ENCODE measurements at places on chromosomes 7 and 10.
A peak's percentile ranks its signal among the peaks of the same experiment; 100 is the strongest.

- DNase-seq: no peak
Measured at GRCh38 chr10:114103284-114103683, 59.6 kb downstream of the ADRB1 start.

DNA sequence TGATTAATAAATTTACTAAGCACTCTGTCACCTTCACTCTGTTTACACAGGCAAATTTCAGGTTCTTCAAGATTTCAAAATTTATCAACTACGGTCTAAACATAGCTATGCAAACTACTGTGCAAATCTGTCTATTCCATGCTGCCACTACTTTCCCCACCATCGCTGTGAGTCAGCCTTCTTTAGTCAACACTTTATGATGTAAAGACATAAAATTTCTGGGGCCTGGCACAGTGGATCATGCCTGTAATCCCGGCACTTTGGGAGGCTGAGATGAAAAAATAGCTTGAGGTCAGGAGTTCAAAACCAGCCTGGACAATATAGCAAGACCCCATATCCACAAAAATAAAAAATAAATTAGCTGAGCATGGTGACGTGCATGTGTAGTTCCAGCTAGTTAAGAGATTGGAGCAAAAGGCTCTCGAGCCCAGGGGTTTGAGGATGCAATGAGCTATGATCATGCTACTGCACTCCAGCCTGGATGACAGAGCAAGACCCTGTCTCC, 42.6 kb downstream of the CNOT4 start:
- DNase-seq: no peak

- no peak for DNase-seq
Measured at GRCh38 chr7:155935005-155935557, 122.8 kb upstream of the SHH start.

DNA sequence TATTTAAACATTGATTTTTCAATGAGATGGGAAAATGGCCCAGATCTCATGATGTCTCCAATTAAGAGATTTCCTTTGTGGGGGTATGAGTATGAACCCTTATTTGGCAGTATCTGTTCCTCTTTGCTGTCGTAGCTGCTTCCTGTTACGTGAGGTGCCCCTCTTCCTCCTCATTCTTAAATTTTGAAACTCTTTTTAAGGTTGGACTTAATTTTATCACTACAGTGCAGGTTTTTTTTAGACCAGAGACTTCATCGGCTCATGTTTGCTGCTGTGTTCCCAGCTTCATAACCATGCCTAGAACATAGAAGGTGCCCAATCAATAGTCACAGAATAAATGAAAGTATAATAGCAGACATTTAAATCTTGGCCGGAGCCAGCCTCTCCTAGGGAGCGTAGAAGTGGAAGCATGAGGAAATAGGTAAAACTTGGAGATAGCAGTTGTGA, 2.4 kb downstream of the MIOS start:
- DNase-seq: peak; percentile 49

- peak; percentile 31 for DNase-seq
Measured at GRCh38 chr7:100053215-100053614, 3.6 kb downstream of the ZSCAN21 start.

DNA sequence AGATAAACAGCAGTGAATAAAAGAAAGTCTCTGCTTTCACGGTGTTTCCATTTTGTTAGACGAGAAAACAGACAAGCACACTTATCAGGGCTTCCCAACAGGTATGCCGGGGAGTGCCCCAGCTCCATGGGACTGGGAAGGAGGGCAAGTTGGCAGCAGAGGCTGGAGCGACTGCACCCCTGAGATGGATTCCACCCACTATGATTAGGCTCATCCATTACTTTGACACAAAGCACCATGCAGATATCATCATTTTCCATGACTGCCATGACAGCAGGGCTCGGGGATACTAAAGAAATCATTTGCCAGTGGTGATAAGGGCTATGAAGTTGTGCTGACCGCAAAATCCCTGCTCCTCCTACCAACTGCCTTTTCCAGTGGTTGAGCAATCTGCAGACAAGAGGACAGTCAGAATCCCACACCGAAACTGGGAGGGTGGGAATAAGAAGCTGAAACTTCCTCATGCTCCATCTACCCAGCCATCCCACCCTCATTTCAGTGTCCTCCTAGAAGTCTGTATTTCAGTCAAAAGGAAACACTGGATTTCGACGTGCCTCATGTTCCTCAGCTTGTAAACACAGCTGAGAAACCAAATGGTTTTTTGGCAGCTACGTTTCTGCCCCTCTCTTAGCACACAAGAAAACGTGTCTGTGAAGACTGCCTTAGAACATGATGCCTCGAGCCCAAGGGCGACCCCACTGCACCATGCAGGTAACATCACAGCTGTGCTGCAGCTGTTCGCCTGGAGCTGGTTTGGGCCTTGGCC, 15.5 kb downstream of the CREB3L2 start:
- DNase-seq: peak; percentile 51

DNA sequence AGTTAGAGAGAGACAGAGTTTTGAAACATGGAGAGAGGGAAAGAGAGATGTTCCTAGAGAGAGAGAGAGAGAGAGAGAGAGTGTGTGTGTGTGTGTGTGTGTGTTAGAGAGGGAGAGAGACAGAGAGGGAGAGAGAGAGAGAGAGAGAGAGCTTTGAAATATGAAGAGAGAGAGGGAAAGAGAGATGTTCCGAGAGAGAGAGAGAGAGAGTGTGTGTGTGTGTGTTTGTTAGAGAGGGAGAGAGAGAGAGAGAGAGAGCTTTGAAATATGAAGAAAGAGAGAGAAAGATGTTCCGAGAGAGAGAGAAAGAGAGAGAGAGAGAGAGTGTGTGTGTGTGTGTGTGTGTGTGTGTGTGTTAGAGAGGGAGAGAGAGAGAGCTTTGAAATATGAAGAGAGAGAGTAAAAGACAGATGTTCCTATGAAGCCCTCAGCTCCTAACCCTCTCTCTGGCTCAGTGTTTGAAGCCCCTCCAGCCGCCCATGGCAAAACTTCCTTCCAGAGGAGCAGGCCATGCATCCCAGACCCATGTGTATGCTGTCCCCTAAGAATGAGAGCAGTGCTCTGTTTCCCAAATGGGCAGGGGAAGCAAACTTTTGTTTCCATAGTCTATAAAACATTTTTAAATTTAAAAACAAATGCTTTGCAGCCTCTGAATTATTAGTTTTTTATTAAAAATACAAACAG, 130.9 kb downstream of the KCNMA1 start:
- no peak for DNase-seq

- no peak for DNase-seq
Measured at GRCh38 chr7:156682928-156683327, 42.4 kb downstream of the RNF32 start.

GRCh38 chr10:70742537-70743429, 42.4 kb downstream of the TBATA start:
- no peak for DNase-seq

DNA sequence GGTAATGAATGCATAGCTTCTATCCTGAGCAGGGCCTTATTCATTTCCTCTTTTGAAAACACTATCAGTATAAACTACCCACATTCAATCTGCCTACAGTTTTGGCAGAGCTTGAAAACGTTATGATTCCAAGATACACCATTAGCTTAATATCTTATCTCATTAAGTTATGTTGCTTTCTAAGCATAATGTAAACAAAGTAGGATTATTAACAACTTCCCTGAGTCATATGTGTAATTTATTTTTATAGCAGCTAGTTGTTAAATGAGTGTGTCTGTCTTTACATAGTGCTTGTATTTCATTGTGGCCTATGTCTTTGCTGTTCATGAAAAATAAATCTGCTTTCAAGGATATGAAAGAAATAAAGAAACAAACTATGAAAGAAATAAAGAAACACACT, 106.2 kb upstream of the DLX6 start:
- no peak for DNase-seq

GRCh38 chr10:1400101-1401070, 336.9 kb downstream of the ADARB2 start:
- no peak for DNase-seq
